ENCODE measurements at places on chromosomes 16 and 17.
A peak's percentile ranks its signal among the peaks of the same experiment; 100 is the strongest.

- DNase-seq, result no peak
Measured at GRCh38 chr17:62987136-62987535, 21.1 kb downstream of the TANC2 start.

GRCh38 chr16:12612598-12613101 is 191.0 kb downstream of the CPPED1 start:
- DNase-seq, result peak; percentile 93

DNA sequence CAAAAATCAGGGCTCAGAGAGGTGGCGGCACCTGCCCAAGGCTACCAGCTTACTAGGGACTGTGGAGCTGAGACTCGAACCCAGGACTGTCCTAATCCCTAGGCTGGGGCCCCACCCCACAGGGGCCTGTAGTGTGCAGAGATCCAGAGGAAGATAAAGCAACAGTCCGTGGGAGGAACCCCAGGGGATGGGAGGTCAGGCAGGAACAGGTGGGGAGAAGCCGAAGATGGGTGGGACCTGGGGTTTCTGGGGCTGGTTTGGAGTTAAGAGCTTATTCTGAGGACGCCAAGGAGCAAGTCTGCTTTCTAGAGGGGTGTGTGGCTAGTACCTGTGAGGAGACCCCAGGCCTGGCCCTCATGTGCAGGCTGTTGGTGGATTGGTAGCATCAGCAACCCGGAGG is 14.9 kb downstream of the C16orf74 start:
- no peak for DNase-seq

- DNase-seq, result no peak
Measured at GRCh38 chr17:39447561-39447960, 3.5 kb downstream of the MED1 start.

GRCh38 chr17:76082326-76083251 is 3.6 kb downstream of the ZACN start:
- no peak for DNase-seq

DNA sequence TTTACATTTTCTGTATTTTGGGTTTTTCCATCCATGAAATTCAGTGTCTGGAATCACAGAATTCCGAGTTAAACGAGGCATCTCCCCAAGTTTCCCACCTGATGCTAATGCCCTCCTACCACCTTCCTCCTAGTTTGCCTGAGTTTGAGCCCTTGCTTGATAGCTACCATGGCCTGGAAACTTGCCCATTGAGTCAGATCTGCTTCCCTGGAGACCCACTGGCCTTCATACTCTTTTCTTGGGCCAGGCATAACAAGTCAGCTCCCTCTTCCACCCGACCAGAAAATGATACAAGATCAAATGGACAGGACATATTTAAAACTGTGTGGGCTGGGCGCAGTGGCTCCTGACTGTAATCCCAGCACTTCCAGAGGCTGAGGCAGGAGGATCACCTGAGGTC is 10.2 kb downstream of the SETD1A start:
- DNase-seq, result no peak

GRCh38 chr17:4580291-4580690 is 4.0 kb upstream of the SMTNL2 start:
- no peak for DNase-seq

- DNase-seq, result no peak
Measured at GRCh38 chr17:66725956-66726355, 109.0 kb upstream of the CACNG5 start.

- no peak for DNase-seq
Measured at GRCh38 chr17:48064638-48065037, 16.5 kb downstream of the NFE2L1 start.

GRCh38 chr16:61569028-61569427 is 467.2 kb downstream of the CDH8 start:
- no peak for DNase-seq

DNA sequence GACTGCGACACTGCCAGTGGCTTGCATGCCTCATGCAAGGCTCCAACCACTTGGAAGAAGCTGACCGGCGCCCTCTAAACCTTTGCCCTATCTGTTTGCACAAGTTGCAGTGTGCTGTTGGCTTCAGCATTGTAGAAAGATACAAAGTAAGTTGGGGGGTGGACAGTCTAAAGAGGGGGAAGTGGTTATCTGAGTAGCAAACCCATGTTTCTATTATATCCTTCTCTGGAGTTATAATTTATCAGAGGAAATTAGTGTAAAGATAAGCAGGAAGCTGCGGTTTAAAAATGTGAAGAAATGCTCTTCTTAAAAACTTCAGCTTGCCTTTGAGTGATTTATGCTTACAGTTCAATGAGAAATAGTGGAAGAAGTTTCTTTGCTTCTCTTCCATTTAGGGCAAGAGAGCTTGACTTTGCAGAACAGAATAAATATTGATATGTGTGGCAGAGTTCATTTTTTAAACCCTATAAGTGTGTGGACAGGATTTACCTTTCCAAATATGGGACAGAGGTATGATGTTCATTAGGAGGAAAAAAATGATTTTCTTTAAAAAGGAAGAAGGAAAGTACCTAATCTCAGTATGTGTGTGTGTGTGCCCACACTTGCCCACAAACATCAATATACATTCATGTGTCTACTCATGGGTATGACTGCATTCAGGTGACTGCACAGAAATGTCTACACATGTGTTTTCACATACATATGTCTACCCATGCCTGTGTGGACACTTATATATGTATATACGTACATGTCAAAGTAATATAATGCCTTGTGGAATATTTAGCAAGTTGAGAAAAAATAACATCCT is 8.1 kb downstream of the AMZ2 start:
- no peak for DNase-seq

DNA sequence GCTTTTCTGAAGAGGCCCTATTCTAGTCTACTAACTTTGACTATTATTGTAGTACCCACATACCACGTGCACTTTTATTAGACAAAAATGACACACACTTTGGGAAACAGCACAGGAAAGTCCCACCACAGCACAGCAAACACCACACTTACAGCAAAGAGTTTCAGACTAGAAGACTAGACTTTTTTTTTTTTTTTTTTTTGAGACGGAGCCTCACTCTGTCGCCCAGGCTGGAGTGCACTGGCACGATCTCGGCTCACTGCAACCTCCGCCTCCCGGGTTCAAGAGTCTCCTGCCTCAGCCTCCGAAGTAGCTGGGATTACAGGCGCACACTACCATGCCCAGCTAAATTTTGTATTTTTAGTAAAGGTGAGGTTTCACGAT is 20.1 kb downstream of the YWHAE start:
- DNase-seq, result no peak

All from HCT116 (cell line).